ENCODE measurements at places on chromosomes 12 and 14.

DNA sequence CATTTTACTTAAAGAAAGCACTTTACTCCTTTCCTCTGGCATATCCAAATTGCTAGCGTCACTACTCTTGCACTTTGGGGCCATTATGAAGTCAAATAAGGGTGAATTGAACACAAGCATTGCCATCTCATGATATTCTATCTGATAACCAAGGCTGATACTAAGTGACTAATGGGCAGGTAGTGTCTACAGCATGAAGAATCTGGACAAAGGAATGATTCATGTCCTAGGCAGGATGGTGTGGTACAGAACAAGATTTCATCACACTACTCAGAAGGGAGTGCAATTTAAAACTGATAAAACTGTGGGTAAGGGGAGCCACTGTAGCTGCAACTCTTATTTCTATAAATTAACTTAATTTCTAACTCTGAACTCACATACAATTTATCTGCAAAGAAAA lies 7.7 kb upstream of the SLC6A15 start:
- DNase-seq = no peak

DNA sequence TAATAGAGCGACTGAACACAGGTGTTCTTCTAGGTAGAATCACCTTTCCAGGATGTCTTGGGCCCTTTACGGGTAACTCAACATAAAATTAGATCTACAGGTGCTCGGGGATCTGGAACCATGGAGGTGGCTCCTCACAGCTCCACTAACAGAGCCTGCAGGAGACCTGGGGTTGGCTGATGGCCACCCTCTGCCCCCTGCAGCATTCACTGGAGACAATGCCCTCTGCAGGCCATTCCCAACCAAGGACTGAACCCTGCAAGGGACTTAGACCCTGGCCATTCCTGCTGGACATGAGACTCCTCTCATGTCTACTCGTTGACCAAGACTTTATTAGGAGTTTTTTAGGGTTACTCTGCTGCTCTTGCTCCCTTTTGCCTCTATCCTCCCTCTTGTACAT lies 58.5 kb upstream of the PPP4R3A start:
- DNase-seq = no peak

DNA sequence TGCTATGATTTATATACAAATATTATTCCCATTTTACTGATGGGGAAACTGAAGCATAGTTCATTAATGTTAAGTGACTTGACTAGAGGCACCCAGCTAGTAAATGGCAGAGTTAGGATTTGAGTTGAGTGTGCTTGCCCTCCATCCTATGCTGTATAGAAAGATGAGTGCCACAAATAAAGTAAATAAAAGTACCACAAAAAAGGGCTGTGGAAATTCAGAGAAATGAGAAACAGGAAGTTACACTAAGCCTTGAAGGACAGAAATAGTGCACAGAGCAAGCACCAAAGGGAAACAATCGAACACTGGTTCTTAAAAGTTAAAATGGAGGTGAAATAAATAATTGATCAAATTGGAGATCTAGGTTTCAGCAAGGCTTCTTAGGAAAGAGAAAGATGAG lies 9.2 kb upstream of the ABCD2 start:
- no peak for DNase-seq

DNA sequence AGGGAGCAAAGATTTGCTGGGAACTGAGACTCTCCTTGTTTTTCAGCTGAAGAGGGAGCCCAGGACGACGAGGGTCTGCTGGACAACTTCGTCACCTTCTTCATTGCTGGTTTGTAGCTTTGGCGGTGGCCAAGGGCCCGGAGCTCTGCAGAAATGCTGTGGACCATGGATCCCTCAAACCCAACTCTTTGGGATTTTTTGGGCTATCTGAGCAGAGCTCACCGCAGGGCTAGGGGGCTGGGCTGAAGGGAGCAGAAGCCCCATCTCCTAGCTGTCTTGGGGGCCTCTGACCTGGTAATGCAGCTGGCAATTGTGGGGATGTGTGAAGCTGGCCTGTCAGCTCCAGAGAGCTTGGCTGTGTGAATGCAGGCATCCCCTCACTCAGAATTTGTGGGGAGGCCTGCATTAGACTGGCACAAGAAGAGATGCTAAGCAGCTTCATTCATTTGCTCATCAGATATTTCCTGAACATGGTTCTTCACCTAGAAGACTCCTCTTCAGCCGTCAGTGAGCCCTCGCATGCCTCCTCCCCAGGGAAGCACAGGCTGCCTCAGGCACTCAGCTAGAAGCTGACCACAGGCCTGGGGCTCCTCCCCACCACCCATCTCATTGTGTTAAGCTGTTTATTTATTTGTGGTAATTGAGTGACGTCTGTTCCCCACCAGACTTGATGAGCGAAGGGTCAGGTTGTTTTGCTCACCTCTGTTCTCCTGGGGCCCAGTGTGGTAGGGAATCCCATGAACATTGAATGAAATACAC lies 32.2 kb downstream of the CYP46A1 start:
- no peak for DNase-seq

DNA sequence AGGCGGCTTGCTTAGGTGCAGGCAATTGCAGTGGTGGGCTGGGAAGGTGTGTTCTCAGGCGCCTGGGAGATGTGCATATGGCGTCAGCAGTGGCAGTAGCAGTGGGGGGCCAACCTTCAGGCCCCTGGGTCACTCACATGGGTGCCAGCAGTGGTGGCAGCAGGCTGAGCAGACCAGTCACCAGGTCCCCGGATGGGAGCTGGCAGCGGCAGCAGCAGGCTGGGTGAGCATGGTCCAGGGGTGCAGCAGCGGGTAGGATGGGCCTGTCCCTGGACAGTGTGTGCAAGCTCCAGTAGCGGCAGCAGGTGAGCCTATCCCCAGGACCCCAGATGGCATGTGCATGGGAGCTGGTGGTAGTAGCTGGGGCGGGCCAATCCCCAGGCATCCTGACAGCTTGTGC lies 108.5 kb upstream of the TMEM260 start:
- DNase-seq = no peak

DNA sequence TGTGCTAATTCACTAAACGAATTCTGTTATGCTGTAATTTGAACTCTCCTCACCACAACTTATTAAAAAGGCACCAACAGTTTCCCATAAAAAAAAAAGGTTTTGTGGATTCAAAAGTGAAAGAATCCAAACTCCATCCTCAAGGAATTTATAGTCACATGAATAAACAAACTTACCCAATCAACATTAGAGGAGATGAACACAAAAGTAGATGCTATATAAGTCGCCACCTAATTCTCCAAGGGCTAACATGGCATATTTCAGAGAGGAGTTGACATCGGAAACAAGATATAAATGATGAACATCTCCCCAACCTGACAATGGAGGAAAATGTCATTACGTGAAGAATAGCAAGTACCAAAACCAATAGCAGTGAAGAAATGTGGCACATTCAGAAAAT lies 265.5 kb upstream of the PRKD1 start:
- no peak for DNase-seq

DNA sequence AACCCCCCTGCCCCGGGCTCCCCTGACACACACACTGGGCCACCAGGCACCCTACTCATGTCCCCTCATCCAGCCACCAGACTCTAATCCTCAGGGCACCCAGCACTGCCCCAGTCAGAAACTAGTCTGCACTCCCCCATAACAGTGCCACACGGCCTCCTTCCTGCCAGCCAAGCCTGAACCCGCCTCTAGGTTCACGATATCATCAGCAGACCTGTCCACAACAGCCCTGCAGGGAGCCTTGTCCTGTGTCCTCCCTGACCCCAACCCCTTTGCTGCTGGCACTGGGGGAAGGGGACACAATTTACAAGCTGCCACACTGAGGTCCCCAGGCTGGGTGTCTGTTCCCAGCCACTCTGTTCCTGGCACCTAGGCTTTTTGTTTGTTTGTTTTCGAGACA lies 33.6 kb downstream of the LTBP2 start:
- peak; percentile 61 for DNase-seq

DNA sequence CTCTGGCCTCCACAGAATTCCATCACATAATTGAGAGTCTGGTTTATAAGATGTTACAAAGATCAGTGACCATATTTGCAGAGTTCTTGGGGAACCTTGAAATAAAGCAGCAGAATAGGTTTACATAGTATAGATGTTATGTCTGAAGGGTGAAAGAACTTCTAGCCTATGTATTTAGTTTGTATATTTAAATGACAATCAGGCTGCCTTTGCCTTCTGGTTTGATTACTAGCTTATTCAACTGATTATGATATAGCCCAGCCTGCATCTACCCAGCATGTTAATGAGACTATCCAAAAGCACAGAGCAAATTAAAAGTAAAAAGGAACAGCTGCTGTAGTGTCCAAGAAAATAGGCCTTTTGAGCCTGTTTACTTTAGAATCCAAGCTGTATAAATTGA lies 85.3 kb downstream of the APAF1 start:
- DNase-seq = no peak

- DNase-seq = no peak
These were observed 588 bp upstream of the TWF1 start for GRCh38 chr12:43806737-43807072.

GRCh38 chr14:94593749-94594431 lies 12.7 kb downstream of the SERPINA5 start:
- DNase-seq = no peak

DNA sequence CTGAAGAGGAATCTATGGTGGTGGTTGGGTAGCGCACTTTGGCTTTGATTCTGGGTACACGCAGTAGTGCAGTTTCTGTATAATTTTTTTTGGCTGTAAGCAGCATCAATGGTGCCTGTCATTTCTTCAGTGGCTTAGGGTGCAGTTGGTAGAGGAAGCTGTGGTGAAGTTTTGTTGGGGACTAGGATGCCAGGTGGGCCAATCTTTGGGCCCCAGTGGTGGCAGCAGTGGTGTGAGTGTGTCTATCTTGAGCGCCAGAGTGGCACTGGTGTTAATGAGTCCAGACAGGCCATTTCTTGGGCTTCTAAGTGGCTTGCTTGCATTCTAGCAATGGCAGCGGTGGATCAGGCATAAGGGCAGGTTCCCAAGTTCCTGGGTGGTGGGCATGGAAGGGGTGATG lies 33.8 kb upstream of the CCND2 start:
- DNase-seq = no peak

- no peak for DNase-seq
These were observed 50.1 kb downstream of the WNK1 start for GRCh38 chr12:802242-803120.

GRCh38 chr14:48125654-48126053 lies 450.2 kb upstream of the MDGA2 start:
- no peak for DNase-seq

- DNase-seq = no peak
These were observed 39.2 kb downstream of the SAMD4A start for GRCh38 chr14:54606178-54606577.

- DNase-seq = no peak
These were observed 143.9 kb downstream of the ALX1 start for GRCh38 chr12:85423947-85424346.

DNA sequence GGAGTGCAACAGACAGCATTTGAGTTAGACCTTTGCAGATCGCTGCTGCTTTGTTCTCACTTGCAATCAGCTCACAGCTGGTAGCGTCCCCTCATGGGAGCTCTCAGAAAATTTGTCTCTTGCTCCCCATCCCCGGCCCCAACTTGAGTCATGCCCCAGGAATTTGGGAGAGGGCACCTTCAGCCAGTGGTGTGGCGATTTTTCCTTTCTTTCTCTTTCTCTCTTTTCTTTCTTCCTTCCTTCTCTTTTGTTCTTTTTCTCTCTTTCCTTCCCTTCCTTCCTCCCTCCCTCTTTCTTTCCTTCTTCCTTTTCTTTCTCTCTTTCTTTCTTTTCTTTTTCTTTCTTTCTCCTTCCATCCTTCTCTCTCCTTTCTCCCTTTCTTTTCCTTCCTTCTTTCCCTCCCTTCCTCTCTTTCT lies 34.2 kb upstream of the MAP1LC3B2 start:
- DNase-seq = no peak

DNA sequence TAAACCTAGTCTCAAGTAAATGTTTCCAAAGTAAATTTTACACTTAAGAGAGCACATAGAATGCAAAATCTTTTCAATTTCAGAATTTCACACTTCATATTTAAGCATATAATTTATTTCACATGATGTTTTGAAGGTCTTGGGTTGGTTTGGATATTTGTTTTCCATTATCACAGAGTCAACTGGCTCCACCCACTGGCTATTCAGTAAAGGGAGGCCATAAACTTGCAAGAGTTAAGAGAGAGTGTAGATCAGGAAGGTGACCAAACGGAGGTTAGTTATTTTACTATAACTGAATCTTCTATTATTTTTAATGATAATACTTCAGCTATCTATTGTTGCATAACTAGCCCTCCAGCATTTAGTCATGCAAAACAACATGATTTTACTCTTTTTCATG lies 6.2 kb upstream of the CPNE8 start:
- DNase-seq = no peak

DNA sequence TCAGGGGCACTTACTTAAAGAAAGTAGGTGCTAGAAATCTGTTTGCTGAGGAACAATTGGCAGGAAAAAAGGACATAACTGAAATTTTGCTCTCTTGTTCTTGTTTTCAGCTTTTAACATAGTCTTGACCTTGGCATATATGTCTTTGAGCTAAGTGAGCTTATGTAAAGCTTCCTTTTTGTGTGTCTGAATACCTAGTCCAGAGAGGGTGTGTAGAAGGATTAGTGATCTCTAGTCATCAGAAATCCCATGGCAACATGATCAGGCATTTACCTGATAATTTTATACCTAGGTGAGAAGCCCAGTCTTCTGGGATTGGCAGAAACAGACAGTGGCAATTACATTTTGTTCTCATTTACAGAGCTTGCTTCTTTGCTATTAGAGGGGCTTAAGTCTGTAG lies 166.1 kb downstream of the SNAPC1 start:
- no peak for DNase-seq

- no peak for DNase-seq
These were observed 144.1 kb downstream of the HMGA2 start for GRCh38 chr12:65968359-65968758.

- no peak for DNase-seq
These were observed 444.1 kb upstream of the TMEM132C start for GRCh38 chr12:127822809-127823411.

- DNase-seq = no peak
These were observed 36.5 kb upstream of the SSTR1 start for GRCh38 chr14:38171197-38171596.

DNA sequence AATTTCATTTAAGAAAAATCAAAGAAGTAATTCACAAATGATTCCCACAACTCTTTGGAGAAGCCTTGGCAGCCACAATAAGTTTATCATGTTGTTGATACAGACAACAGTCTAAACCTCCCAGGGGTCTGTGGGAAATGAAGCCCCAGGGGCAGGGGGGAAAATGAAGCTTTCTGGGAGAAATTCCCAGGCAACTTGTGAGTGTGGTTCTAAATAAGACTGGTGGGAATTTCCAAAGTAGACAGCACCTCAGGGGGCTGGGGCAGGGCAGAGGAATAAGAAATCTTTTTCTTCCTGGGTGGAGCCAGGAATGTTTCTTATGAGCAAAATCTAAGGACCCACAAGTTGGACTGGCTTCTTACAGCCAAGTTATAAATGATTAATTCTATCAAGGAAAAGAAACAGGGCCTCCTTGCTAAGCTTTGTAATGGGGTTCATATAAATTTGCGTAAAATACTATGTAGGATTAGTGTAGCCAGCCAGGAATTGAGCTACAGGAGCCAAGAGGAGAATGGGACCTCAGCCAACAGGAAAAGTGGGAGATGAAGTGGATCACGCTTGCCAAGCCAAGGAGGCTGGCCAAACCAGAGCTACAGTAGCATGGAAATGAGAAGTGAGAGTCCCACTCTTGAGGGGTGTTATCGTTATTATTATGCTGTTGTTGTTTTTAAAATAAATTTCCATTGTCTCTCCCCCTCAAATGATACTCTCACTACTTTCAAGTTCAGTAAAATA lies 182.9 kb upstream of the FAR2 start:
- peak; percentile 64 for DNase-seq

GRCh38 chr12:111589601-111590000 lies 9.5 kb downstream of the ATXN2 start:
- no peak for DNase-seq
